ENCODE measurements at places on chromosomes 5 and 9.
A peak's percentile ranks its signal among the peaks of the same experiment; 100 is the strongest.

- DNase-seq: no peak
Observed at GRCh38 chr5:159956074-159956473, 39.8 kb downstream of the ADRA1B start.

- no peak for DNase-seq
Observed at GRCh38 chr5:149153751-149154610, 12.7 kb downstream of the ABLIM3 start.

DNA sequence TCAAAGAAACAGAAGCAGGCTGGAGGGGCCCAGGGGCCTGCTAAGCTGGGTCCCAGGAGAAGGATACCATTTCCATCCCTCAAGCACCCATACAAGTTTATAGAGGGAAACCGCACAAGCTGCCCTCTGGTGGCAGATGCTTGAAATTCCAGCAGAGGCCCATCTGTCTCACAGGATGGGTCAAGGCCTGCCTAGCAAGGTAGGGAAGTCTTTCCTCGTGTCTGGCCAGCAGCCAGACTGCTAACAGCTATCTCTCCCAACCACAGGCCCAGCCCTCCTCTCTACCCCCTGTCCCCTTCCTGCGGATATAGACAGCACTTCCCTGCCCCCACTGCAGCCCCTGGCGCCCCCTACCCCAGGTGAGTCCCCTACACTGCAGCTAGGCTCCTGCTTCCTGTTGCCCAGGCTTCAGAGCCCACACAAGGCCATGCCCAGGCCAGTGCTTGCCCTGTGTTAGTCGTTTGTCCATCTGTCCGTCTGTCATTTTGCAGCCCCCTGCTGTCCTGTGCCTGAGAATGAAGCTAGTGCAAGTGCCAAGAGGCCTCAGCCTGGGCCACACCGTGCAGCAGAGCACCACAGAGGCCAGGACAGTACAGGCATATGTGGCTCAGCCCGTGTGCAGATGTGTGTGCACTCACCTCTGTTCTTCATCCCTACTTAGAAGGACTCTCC, 26.2 kb downstream of the TCF7 start:
- peak; percentile 89 for DNase-seq

GRCh38 chr9:91307279-91307678, 54.4 kb downstream of the AUH start:
- no peak for DNase-seq

- DNase-seq: no peak
Observed at GRCh38 chr5:129171194-129171944, 76.8 kb downstream of the ISOC1 start.

DNA sequence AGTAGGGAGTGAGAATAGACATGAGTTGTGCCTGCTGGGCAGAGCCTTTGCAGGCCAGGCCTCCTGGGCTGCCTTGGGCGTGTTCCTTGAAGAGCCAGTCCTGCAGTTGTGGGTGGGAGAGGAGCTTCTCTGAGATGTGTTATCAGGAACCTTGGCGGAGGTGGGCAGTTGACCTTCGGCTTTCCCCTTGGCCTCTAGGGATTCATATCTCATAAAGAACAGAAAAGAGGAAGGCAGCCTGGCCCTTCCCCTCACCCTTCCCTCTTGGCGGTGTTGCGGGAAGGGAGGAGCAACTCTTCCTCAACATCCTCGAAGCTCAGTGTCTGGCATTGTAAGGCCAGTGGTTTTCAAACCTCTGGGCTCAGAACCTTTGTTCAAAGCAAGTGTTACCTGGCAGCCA, 59.2 kb downstream of the DAPK1 start:
- DNase-seq: no peak

DNA sequence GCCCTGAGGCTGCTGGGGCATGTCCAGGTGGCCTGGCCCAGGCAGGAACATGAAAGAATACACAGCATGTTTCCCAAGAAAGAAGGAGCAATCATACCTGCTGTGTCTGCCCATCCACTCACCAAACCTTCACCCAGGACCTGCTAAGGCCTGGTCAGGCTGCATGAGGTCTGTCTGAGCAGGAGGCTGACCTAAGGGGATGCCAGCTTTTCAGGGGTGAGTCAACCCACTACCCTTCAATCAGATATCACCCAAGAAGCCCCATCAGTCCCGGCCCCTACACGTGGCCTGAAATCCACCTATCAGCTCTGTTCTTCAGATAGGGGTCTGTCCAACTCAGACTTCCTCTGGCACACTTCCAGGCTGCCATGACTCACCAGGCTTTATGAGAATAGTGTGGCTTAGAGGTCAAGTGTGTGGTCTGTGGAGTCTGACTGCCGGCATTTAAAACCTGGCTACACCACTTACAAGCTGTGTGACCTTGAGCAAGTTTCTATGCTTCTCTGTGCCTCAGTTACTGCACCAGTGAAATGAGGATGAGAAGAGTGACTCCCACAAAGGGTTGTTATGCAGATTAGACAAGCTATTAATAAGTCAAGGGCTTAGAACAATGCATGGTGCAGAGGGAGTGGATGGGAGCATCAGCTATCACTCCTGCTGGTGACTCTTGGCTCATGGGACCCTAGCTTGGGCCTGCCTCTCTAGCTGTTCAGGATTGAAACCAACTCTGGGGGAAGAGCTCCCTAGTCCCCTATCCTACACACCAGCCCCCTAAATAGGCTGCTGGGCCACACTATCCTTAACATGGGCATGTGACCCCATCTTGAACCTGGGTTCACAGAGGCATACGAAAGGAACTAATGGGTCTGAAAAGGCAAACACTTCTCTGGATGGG, 130.3 kb downstream of the PAX5 start:
- DNase-seq: no peak

- no peak for DNase-seq
Observed at GRCh38 chr5:149839761-149840160, 104.8 kb downstream of the PDE6A start.

- no peak for DNase-seq
Observed at GRCh38 chr9:105978336-105978735, 284.0 kb downstream of the TMEM38B start.

- no peak for DNase-seq
Observed at GRCh38 chr5:16383544-16384052, 82.0 kb downstream of the ZNF622 start.

- DNase-seq: peak; percentile 60
Observed at GRCh38 chr9:36788534-36788933, 215.8 kb downstream of the MELK start.

DNA sequence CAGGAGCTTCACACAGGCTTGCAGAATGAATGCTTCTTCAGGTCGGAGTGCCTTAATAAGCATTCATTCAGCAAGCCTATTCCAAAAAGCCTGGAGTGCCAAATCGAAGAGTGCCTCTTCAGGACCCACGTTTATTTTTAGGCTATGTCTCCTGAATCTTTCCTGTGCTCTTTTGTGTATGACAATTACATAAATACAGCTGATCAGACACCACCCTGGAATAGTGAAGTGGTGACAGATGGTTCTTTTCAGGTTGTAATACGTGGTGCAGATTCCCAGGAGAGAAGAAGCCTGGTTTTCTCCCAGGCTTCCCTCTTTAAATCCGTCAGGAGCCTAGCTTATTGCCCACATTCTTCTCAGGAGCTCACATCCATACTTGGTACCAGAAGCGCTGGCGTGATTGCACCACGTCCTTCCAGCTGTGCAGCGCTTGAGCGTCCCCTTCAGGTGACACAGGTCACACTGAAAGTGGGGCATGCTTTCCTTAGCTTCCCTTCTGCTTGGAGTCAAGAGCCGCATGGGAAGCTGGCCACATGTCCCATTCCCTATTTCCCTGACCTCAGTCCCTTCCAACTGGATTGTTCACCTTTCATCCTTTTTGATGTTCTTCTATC, 123.1 kb downstream of the ADCY2 start:
- DNase-seq: peak; percentile 54

Measured in H7 (cell line).